Epithelial cell of proximal tubule (primary cell): ENCODE measurements at places on chromosomes 12 and 14. TPM values are rescaled to one million over a fixed set of nuclear protein-coding genes. Genes with fewer than 3 reads are reported as not detected.

BEGAIN gene
- 0.51 and 1.4 TPM in 2 replicates for total RNA-seq

ST8SIA1 gene
- total RNA-seq = 1.0 TPM in 1 of 2 replicates, not detected in the other

EIF5 gene
- 187 and 238 TPM in 2 replicates for total RNA-seq

LACRT gene
- total RNA-seq = not detected in 2 replicates

TBX3 gene
- total RNA-seq = 2.0 and 4.2 TPM in 2 replicates

TMEM117 gene
- 3.8 and 6.4 TPM in 2 replicates for total RNA-seq

TMPRSS12 gene
- total RNA-seq = not detected in 2 replicates

SLC17A8 gene
- not detected in 2 replicates for total RNA-seq

GDF3 gene
- total RNA-seq = not detected in 2 replicates

TBC1D30 gene
- total RNA-seq = 1.6 and 3.8 TPM in 2 replicates

CD69 gene
- 0.12 and 1.4 TPM in 2 replicates for total RNA-seq

YLPM1 gene
- 20.3 and 22.5 TPM in 2 replicates for total RNA-seq

MUCL1 gene
- not detected in 2 replicates for total RNA-seq

TMEM63C gene
- total RNA-seq = under 0.01 and 0.35 TPM in 2 replicates
